ENCODE measurements at places on chromosomes 3 and 15.

DNA sequence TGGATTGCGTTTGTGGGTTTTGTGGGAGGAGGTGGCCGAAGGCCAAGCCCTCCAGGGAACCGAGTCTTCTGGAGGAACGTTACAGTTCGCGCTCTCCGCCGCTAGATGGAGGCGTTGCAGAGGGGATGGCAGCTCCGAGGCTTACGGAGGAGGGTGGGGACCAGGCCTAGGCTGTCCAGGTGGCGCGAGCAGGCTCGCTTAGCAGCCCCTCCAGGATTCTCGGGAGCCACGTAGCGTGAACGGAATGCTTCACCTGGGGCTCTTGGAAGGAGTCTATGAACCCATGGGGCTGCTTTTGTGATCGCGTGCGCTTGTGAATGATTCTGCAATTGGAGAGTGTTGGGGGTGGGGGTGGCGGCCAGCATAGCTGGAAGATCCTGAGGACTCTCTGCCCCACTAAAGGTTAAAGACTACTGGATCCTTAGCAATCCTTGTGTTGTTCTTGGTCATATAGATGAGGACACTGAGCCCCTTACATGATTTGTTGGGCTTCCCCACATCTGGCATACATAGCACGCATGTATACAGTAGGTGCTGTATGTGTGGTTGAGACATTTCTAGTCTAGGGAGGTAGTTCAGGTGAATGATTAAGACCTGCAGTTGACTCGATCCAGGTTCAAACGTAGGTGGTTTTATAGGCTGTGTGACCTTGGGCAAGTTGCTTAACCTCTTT, 25.7 kb downstream of the FAM3D start:
- peak; percentile 41 for DNase-seq

DNA sequence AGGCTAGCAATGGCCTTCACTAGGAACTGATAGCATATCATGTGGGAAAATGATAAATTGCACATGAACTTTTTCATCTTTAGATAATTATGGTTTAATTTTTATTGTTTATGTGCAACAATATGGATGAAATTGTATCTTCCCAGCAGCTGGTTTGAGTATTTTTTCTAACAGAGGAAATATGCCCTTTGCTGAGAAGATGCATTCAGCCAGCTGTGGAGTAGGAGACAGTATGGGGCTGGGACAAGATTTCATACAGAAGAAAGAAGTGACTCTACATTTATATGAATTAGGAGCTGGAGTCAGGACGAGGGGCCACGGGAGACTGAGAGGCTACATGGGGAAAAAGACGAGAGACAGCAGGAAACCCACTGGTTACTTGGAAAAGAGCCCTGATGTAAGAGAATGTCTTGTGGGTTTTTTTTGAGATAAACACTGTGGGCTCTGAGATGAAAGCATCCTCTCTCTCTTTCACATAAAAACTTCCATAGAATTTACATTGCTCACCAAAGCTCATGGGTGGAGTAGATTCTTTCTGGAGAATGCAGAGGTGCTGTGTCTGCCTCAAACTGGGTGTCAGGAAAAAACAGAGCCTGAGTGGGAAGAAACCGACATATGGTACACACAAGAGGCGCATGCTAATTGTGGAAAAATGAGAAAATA, 115.2 kb upstream of the PDZRN3 start:
- DNase-seq = no peak

- no peak for DNase-seq
Measured at GRCh38 chr3:22366781-22367180, 615.8 kb upstream of the ZNF385D start.

GRCh38 chr3:99901200-99901926, 83.7 kb downstream of the CMSS1 start:
- DNase-seq = no peak

GRCh38 chr3:23889386-23889785, 27.4 kb downstream of the NKIRAS1 start:
- no peak for DNase-seq

DNA sequence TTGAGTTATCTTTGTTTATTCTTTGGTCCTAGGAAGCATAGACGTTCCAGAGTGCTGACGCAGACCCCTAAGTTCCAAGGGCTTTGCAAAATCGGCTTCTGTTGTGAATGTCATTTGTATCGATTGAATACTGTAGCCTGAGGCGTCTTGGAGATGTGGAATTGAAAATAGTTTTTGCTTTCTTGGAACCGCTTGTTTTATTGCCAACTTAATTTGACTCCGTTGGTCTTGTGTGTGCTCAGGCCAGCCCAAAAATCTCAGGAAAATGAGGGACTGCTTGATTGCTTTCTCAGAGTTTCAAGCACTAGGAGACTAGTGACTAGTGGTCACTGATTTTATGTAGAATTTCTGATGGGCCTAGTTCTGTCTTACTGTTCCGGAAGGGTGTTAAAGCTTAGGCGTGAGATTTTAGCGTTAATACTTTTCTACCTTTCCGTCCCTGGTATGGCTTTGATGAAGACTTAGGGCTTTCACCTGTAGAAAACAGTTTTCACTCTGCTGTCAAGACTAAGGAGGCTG, 263 bp upstream of the UTS2B start:
- no peak for DNase-seq

GRCh38 chr3:100018806-100019205, 95.5 kb downstream of the FILIP1L start:
- no peak for DNase-seq

GRCh38 chr3:127749787-127750225, 72.5 kb downstream of the MGLL start:
- no peak for DNase-seq
